AG20443 (cell line): ENCODE measurements at places on chromosomes 11 and 22.

DNA sequence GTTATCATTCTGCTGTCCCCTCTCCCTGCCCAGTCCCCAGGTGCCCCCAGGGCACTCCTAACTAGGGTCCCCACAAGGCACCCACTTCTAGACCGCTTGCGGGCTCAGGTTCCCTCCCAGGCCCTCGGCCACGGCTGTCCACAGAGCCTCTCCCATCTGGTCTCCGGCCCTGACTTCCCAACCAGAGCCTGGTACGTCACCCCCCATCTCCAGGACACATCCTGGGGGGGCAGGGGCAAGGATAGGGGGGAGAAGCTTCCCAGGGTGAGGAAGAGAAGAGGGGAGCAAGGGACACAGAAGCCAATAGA is 457 bp downstream of the SSTR3 start:
- no peak for DNase-seq

- DNase-seq: peak; percentile 96
Measured at GRCh38 chr11:126431401-126432064, 76.0 kb downstream of the ST3GAL4 start.

- peak; percentile 53 for DNase-seq
Measured at GRCh38 chr11:92886243-92886905, 83.1 kb upstream of the MTNR1B start.

DNA sequence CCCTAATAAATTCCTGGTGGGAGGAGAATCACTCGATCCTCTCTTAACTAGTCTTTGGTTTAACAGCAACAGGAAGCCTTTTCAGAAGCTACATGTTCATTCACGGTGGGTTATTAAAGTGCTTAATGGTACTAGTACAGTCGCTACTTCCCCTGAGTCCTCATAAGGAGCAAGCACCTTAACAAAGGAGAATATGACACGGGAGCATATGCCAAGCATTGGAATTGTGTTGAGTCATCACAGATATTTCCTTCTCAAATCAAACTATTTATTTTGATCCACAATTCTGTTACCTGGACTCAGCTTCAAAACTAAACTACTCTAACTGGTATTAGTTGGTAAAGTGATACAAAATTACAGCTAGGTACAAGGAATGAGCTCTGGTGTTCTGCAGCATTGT is 177.5 kb upstream of the CTSC start:
- DNase-seq: no peak

- DNase-seq: no peak
Measured at GRCh38 chr22:24813861-24814770, 8.1 kb downstream of the SGSM1 start.

- no peak for DNase-seq
Measured at GRCh38 chr11:66563832-66564231, 4.6 kb downstream of the CTSF start.

DNA sequence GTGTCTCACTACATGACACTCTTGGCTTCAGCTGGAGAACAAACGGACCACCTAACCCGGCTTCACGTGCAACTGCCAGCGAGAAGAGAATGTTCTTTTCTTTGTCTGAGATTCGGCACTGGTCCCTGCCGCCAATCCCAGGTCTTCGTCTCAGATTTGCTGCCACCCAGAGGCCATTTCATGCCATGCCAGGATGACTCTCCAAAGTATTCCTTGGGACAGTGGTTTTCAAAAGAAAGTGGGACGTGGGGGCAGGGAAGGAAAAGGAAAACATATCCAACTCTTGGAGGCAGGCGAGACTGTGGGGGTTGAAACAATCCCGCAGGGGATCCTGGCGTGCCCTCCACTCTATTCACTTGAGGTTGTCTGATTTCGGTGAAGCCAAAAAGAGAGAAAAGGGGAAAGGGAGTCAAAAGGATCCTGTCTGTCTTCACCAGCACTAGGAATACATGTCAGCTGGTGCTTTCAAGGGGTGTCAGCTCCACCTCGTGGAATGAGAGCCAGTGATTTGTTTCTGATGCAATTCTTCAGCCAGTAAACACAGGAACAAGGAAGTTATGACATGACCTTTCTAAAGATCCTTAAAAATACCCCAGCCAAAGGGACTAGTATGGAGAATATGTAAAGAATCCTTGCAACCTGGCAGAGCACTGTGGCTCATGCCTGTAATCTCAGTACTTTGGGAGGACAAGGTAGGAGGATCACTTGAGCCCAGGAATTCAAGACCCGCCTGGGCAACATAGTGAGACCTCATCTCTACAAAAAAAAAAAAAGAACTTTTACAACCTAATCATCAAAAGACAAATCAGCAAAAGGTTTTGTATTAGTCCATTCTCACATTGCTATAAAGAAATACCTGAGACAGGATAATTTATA is 41.0 kb upstream of the APLNR start:
- DNase-seq: peak; percentile 87

DNA sequence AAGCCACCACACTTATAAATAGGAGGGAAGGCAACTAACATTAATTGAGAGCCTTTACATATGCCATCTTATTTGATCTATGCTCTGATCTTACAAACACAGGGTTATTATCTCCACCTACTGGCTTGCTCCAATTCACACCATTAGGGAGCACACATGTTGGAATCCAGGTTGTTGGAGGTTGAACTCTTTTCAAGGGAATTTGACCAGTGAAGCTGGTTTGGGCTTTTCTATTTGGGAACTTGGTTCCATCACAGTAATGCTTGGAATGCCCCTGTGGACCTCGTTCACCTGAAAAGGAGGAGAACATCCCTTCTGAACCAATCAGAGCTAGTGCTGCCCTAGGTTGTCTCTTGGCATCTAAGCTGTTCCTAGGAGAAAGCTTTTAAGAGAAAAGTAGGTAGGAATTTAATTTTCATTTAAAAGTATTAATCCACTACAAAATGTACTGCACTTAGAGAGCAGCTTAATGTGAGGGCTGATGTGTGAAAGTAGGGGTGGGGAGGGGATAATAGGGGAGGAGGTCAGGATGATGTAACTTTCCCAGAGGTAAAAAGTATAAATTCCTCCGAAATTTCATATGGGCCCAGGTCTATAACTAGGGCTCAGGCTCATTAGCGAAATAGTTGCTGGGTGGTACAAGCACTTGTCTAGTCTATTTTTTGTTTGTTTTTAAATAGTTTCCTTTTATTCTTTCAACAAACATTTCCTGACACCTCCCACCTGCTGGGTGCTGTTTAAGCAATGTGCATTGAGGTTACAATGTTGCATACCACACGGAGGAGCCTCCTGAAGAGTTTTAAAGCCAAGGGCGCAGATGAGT is 7.6 kb upstream of the MICAL2 start:
- no peak for DNase-seq

- peak; percentile 29 for DNase-seq
Measured at GRCh38 chr22:38406617-38407016, 48.4 kb downstream of the KCNJ4 start.

GRCh38 chr22:50046481-50047245 is 11.4 kb downstream of the TTLL8 start:
- no peak for DNase-seq

DNA sequence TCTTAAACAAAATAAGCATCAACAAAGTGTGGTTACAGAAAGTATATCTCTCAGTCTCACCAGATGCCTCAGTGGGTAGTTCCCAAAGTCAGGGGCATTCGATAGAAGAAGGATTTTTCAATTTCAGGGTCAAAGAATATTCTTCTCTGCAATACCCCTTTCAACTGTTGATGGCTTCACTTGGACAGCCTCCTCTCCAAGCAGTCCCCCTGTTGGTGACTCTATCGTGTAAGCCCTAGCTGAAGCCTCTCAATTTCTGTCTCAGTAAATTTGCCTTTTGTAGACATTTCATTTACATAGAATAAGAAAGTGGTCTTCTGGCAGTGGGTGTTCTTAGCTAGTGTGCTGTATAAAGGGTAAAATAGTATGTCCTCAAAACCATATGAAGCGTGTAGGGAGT is 11.3 kb upstream of the CCDC83 start:
- DNase-seq: no peak

DNA sequence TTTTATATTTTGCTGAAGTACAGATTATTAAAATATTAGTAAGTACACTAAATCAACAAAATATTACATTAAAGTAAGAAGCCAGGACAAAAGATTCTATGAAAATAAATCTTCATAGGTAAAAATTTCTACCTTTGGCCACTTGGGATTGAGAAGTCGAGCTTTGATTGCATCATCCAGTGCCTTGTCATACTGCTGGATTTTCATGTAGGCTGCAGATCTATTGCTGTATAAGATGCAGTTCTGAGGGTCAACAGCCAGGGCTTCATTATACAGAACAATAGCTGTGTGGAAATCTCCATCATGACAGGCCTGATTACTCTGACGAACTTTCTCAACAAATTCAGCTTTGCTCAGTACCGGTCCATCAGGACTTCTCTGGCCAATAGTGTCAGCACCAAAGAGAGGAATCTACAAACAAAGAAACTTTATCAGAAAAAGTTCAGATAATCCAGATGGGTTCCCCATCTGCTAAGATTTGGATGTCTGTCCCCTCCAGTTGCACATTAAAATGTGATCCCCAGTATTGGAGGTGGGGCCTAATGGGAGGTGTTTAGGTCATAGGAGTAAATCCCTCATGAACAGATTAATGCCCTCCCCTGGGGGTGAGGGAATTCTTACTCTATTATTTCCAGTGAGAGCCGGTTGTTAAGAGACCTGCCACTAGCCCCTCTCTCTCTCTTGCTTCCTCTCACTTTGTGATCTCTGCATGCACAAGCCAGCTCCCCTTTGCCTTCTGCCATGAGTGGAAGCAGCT is 50.0 kb downstream of the TTC28 start:
- no peak for DNase-seq

DNA sequence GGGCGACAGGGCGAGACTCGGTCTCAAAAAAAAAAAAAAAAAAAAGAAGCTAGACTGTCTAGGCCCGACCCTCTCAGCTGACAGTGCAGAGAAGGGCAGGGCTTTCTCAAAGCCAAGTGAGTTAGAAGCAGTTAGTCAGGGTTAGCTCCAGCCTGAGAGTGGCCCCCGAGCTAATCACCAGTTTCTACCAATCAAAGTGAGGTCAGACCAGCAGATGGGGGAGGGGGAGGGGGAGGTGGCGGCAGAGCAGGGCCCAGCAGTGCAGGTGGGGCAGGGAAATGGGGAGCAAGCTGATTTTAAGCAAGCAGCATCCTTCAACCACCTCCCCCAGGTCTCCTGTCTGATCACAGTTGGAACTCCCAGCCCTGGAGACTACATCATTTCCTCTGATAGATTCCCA is 55.3 kb upstream of the PRR5 start:
- no peak for DNase-seq
